Activated CD4-positive, alpha-beta T cell treated with anti-CD3 and anti-CD28 coated beads for 1 hour (primary cell): ENCODE measurements at places on chromosomes 5 and 9.

DNA sequence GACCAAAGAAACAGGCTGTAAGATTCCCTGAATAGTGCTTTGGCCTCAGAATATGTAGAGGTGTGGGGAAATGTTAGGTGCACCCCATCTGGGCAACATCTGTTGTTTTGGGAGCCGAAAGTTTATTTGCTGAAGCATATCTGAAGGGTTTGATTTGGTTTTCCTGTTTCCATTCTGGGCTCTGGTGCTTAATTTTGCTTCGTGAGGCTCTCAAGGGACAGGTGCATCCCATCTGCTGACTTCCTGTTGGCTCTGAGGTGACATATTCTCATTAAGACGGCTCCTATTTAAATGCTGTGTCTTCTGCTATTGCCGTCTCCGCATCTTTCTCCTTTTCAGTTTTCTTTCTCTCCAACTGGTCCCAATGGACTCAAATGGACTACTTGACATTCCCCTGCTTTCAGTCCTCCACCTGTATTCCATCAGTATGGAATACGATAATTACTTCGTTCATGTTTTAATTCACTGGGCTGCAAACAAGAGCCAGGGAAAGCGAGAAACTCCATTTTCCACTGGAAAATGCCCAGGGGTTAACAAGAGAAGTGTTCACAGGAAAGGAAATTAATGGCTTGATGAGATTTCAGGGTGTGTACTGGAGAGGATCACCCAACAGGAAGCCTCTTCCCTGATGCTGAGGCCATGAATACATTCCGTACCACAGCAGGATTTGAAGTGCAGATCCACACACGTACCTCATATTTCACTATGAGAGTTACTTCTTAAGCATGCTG lies 104.0 kb downstream of the MTX3 start:
- no peak for DNase-seq

DNA sequence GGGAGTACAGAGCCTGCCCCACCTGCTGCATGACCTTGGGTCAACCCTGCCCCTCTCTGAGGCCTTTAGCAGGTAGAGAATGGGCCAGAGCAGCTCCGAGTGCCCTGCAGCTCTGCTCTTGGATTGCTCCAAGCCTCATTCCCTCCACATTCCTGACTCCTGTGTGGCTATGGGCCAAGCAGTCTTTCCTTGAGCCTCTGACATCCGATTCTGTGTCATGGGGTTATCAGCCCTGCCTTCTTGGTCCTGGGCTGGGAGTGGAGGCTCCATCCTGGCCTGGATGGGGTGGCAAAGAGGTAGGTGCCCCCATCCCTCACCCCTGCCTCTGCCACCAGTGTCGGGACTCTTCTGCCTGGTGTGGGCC lies 13.7 kb downstream of the FPGS start:
- no peak for DNase-seq

GRCh38 chr5:172511952-172512351 lies 57.6 kb upstream of the SH3PXD2B start:
- no peak for DNase-seq

DNA sequence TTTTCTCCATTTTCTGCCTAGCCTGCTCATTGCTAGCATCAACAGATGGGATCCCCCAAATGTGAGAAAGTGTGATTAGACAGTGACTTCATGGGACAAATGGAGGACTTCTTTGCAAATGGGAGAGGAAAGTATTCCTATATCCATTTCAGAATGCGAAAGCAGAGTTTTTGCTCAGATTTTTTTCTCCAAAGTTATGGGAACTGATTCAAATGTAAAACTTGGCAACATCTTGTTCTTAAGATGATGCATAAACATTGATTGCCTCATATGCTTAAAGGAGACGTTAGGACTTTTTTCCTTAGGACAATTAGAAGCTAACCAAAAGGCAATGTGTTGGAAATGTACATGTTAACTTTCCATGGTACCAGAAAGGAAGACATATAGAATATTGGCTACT lies 704.3 kb upstream of the ZNF608 start:
- no peak for DNase-seq

DNA sequence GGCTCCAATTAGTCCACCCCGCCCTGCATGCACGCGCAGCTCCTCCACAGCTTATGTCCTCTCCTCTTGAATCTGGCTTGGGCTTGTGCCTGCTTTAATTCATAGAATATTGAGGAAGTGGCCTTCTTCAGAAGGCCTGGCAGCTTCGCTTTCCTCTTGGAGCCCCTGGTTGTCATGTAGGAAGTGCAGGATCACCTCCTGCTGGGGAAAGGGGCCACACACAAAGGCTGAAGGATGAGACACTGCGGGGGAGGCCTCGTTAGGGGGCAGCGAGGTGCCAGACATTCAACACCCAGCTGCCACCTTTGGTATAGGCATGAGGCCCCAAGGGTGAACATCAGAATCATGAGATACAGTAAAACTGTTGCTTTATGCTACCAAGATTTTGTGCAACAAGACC lies 2.7 kb upstream of the CNOT6 start:
- DNase-seq, result no peak

- no peak for DNase-seq
Measured at GRCh38 chr9:81227507-81228245, 461.7 kb downstream of the TLE1 start.

DNA sequence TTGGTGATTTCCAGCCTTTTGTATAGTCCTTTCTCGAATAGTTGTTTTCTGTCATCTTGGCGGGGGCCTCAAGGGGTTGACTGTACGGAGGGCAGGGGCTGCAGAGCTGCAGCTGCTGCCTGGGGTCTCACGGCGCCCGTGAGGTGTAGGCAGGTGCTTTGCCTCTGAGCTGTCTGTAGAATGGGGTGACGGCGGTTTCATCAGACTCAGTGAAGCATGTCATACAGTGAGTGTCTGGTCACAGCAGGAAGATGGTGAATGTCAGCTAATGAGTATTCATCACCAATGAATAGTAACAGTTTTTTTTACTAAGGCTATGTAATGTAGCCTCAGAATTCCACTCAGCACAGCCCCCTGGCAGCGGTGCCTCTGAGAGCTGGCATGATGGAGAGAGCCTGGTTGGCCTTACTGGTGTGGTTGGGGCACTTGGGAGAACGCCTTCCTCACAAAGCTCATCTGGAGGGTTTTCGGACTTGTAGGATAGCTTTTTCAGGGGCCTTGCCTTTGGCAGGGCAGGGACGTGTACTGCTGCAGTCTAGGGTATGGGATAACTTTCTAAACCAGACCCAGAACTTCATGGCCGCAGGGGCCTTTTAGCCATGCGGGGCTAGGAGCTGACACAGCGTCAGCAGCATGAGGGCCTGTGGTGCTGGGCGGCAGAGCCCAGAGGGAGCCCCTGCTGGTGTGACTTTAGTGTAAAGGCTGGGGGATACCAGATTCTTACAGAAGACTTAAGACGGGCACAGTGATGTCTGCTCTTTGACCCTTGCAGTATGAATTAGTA lies 15.0 kb downstream of the TENT4A start:
- no peak for DNase-seq

DNA sequence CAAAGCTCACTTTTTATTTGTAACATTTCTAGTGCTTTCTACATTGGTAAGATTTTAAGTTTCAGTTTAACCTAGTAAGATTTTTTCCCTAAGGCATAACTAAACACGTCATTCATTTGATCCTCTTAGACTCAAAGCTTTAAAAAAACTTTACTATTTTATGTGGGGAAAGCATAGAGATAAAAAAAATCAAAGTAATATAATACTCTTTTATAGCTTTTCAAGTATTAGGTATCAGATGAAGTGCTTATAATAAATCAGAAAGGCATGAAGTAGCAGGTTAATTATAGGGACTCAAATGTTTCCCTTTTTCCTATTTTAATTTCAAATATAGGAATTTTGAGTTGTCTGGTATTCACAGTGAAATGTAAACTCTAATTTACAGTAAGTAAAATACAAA lies 68.0 kb upstream of the POU5F2 start:
- no peak for DNase-seq

GRCh38 chr9:121718084-121718483 lies 66.7 kb downstream of the DAB2IP start:
- no peak for DNase-seq

DNA sequence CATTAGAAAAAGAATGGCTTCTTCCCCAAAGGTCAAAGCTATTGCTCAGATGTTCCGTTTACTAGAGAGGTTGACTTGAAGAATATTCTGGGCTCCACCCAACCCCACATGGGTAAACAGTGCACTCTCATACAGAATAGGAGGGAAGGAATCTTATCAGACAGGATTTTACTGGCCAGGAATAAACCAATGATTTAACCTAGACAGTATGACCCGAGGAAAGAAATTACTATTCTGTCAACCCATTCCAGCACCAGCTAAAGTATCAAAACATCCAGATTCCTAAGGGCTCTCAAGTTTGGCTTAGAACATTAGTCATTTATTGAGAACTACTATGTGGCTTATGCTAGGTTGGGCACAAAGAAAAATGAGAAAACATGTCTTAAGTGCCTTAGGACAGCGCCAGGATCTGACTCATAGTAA lies 493.6 kb upstream of the KLF4 start:
- DNase-seq, result no peak

DNA sequence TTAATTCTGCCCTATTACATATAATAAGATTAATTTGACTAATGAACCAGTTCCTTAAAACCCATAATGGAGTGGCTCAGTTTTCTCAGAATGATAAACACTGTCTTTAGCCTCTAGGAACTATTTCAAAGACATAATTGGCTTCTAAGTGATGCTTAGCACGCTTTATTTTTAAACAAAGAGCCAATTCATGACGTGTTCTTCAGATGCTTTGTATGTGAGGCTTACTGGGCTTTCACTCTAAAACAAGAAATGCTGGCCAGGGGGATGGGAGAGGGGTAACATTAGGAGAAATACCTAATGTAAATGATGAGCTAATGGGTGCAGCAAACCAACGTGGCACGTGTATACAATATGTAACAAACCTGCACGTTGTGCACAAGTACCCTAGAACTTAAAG lies 7.6 kb upstream of the SFXN1 start:
- DNase-seq, result no peak

- no peak for DNase-seq
Measured at GRCh38 chr5:115940080-115940810, 22.0 kb upstream of the LVRN start.

DNA sequence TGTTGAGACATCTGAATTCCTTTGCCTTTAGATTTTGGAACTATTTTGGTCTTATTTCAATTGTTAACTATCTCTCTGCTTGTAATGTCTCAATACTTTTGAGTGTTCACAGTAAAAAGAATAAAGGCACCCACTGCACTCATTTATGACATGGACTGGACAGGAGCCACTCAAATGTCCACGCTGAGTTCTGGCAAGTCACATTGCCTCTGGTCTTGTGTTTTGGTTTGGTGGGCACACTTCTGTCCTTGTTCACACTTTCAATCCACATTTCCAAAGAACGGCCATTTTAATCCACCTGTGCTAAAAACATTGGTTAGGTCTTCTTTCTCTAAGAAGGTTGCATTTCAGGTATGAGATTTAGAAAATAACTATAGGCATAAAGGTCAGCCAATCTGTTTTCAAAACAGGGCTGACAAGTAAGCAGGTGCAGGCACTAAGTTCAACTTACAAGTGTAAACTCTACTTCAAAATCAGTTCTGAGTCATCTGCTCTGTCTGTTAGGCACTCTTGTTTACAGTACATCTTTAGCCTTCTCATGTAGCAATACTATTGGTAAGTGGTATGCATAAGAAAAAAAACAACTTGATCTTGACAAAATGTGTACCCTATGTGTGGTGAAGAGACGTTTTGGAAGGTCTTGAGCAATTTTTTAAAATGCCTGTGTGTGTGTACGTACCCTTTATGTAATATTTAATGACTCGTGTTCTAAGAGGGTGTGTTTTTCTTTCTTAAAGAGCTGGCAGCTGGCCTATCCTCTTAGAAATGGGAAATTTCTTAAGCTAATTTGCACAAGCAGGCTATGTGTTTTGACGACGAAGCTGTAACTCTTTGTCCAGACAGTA lies 31.5 kb upstream of the ZFAND5 start:
- no peak for DNase-seq

GRCh38 chr5:1877103-1878049 lies 5.3 kb downstream of the IRX4 start:
- DNase-seq, result no peak

DNA sequence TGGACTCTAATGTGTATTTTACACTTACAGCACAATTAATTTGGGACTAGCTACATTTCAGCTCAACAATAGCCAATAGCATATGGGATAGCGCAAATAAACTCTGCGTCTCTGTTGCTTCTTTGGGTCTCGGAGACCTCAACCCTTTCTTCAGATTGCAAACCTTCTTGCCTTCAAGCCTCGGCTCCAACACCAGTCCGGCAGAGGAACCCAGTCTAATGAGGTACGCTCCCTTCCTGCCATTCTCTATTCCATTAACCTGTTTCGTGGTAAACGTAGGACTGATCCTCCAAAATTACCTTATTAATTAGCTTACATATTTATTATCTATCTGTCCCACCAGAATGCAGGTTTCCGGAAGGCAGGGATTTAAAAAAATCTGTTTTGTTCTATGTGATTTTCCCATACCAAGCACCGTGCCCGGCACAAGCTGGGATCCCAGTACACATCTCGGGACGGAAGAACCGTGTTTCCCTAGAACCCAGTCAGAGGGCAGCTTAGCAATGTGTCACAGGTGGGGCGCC lies 525 bp upstream of the DAPK1 start:
- no peak for DNase-seq

- no peak for DNase-seq
Measured at GRCh38 chr9:6632516-6633183, 12.9 kb downstream of the GLDC start.

GRCh38 chr9:79719989-79720388 lies 148.2 kb downstream of the TLE4 start:
- no peak for DNase-seq
